ENCODE measurements at places on chromosomes 2 and 18. TPM values are rescaled to one million over a fixed set of nuclear protein-coding genes. Genes with fewer than 3 reads are reported as not detected.

Gene EFEMP1
- total RNA-seq = 132 TPM

Gene COBLL1
- total RNA-seq = 190 TPM

Gene CKAP2L
- total RNA-seq = not detected

Gene MARCO
- total RNA-seq = 59.4 TPM

Gene ABCG5
- not detected for total RNA-seq

Gene BOLL
- total RNA-seq = not detected

Gene CPS1
- 5.9 TPM for total RNA-seq

Gene ZBTB7C
- 24.6 TPM for total RNA-seq

Gene CDCA7
- total RNA-seq = not detected

Gene UGT1A4
- total RNA-seq = not detected

Gene ACKR3
- total RNA-seq = 57.6 TPM

Gene GPR155
- total RNA-seq = 14.2 TPM

Gene POTEJ
- not detected for total RNA-seq

Gene FOXI3
- not detected for total RNA-seq

Gene WNT10A
- total RNA-seq = 0.39 TPM

Gene IRS1
- 11.2 TPM for total RNA-seq

Gene ARHGAP25
- total RNA-seq = 5.9 TPM

Gene ARHGAP15
- total RNA-seq = 45.0 TPM

Gene C2orf15
- not detected for total RNA-seq

Gene TNFRSF11A
- total RNA-seq = 25.8 TPM

Gene CACNB4
- 4.8 TPM for total RNA-seq

Gene MALL
- total RNA-seq = 33.3 TPM

Gene MYCN
- 5.0 TPM for total RNA-seq

Gene CD226
- total RNA-seq = 0.60 TPM

Gene SPP2
- not detected for total RNA-seq

Gene ITGAV
- 97.1 TPM for total RNA-seq

Gene CCNT2
- 45.4 TPM for total RNA-seq

Gene C2orf92
- 65.1 TPM for total RNA-seq

Gene CCDC68
- 3.9 TPM for total RNA-seq

Gene OLA1
- total RNA-seq = 32.0 TPM

Gene CXCR1
- total RNA-seq = 0.21 TPM

Gene CPLX4
- not detected for total RNA-seq

Gene GPR39
- 1.8 TPM for total RNA-seq

Gene CLEC4F
- not detected for total RNA-seq
